NCI-H1417 (cell line): ENCODE measurements at places on chromosomes 6 and 20.

- DNase-seq = no peak
Observed at GRCh38 chr6:170049641-170050561, 241.0 kb downstream of the DLL1 start.

DNA sequence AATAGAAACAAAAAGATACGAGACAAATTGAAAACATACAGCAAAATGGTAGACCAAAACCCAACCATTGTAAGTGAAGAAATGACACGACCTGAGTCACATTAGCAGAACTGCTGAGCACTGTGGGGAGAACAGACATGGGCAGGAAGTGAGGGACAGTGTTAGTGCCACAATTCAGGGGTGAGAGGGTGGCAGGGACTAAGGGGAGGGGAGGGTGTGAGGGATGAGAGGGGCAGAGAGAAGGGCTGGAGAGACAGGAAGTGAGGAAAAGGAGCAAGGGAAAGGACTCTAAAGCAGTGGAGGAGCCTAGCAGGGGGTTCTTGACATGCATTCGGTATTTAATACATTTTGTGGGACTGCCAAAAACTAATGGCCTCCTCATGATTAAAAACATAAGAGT is 45.0 kb upstream of the TRIM26 start:
- DNase-seq = no peak

DNA sequence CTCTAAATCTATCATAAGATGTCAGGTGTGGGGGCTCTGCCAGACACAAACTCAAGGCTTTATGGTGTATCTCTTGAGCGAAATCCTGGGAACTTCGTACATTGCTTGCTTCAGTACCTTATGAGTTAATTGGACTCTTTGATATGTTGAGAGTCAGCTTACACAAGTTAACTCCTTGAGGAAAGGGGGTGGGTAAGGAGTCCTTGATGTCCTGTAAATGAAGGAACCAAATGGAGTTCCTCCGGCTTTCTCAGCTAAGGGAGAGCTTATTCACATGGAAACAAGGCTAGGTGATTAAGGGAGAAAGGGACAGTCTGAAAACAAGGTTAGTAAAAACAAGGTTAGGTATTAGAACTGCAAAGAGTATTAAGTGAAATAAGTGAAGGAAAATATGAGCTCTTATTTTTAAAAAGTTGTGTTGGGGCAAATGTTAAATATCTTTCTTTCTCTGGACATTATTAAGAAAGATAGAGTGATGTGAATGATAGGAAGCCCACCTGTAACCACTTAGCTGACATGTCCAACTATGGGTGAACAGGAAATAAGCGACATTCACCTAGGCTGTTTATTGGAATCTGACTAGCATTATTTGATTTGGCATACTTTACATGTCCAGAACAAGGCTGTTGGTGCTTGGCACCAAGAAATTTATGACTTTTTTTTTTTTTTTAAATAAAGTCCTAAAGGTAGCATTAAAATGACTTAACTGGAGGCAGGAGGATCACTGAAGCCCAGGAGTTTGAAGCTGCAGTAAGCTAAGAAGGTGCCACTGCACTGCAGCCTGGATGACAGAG is 26.5 kb downstream of the GTF2H5 start:
- DNase-seq = no peak

DNA sequence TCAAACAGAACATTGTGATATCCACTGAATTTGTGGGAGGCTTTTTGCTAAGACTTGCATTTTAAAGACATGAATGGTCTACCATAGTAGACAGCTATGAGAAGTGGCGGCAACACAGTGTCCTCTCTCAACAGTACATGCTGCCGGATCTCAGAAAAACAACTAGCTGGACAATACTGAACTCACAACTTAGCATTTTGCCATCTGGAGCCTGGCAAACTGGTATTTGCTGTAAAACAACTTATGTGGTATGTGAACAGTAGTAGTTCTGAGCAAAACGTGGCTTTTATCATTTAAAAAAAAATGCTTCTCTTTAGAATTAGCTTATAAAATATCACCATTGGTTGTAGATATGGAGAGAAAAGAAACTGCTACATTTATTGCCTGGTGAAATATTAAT is 3.3 kb upstream of the PXDC1 start:
- no peak for DNase-seq

- DNase-seq = peak; percentile 4
Observed at GRCh38 chr6:10014557-10014956, 400.3 kb downstream of the TFAP2A start.

- no peak for DNase-seq
Observed at GRCh38 chr20:4894981-4895381, 106.3 kb downstream of the SLC23A2 start.

- no peak for DNase-seq
Observed at GRCh38 chr20:59837623-59838394, 95.6 kb downstream of the SYCP2 start.

DNA sequence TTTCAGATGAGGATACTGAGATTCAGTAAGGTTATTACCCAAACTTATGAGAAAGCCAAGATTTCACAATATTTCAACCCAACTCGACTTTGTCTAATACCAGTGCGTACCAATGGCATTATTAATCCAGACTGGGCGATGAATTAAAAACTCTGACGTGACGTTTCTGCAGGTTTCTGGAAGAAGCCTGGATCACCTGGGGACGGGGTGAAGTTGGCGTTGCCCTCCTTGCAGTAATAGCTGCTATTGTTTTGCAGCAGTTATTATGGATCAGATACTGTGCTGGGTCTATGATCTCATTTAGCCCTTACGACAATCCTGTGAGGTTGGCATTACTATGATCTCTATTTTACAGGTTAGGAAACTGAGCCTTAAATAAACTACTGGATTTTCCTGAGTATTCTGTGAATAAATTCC is 569 bp upstream of the CDC5L start:
- no peak for DNase-seq

GRCh38 chr6:121596441-121596840 is 161.0 kb downstream of the GJA1 start:
- no peak for DNase-seq

DNA sequence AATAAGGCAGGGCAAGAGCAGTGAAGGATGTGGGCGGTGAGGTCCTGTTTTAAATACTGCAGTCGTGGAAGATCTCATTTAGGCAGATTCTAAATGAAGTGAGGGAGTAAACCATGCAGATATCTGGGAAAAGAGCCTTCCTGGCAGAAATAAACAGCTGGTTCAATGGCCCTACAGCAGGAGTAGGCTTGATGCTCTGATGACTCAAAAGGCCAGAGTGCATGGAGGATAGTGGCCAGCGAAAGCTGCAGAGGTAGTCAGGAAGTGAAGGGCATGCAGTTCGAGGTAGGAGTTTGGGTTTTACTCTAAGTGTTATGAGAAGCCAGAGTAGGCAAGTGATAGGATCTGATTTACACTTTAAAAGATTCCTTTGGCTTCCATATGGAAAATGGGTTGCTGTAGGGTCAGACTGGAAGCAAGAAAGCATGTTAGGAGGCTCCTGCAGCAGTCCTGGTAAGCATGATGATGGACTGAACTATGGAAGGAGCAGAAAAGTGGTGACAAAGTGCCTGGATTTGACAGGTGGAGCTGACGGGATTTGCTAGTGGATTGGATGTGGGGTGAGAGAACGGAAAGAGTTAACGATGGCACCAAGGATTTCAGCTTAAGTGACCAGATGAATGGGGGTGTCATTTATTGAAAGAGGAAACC is 150.0 kb downstream of the GJA10 start:
- DNase-seq = no peak

GRCh38 chr6:75800708-75801505 is 51.9 kb downstream of the MYO6 start:
- no peak for DNase-seq

GRCh38 chr6:63272397-63272796 is 47.4 kb downstream of the LGSN start:
- DNase-seq = no peak

DNA sequence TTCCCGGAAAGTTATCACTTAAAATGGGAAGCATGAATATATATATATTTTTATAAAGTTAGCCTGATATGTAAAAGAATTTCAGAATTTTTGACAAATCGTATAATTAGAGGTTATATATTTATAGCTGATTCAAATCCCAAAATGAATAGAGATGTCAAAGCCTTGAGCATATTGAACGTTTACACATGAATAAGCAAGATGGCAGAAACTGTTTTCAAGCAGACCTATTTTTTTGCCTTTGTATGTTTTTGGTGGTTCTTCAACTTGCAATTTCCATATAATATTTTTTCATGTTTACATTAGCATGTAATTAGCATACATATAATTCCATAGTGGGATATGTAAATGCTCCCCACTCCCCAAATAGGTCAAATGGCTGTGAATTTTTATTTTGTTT is 189.9 kb downstream of the PRL start:
- DNase-seq = no peak

- DNase-seq = no peak
Observed at GRCh38 chr6:51105357-51105756, 286.7 kb downstream of the TFAP2B start.

DNA sequence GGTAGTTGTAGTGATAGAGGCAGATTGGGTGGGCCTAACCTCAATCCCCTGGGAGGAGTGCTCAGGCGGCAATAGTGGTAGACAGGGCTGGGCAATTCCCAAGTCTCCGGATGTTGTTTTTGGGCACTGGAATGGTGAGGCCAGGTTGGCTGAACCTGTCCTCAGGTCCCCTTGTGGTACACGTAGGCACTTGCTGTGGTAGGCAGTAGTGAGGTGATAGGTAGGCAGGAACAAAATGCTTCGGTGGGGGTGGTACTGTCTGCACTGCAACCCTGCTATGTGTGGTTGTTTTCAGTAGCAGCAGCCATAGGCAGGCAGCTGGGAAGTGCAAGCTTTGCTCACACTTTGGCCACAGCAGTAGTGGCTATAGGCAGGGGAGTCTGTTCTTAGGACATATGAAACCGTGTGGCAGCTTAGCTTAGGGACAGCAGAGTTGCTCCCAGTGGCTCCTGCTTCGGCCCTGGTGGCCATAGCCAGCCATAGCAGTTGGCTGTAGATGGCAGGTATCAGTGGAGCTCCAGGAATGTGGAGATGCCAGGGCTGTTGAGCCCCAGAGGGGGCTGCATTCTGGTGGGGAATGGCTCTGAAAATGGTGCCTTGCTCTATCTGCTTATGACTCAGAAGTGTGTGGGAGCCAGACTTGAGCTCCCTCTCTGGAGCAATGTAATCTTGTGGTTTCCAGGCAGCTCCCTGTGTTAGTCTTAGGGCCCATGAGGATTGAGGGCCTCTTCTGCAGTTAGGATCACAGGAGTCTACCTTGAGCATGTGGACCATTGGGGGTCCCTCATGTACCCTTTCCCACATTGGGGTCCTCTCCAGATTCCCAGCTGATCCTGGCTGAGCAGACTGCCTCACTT is 241.8 kb upstream of the BMP2 start:
- DNase-seq = no peak

GRCh38 chr20:62955519-62956386 is 3.2 kb downstream of the SLC17A9 start:
- peak; percentile 18 for DNase-seq

- DNase-seq = no peak
Observed at GRCh38 chr6:133817460-133818047, 71.4 kb upstream of the TCF21 start.

DNA sequence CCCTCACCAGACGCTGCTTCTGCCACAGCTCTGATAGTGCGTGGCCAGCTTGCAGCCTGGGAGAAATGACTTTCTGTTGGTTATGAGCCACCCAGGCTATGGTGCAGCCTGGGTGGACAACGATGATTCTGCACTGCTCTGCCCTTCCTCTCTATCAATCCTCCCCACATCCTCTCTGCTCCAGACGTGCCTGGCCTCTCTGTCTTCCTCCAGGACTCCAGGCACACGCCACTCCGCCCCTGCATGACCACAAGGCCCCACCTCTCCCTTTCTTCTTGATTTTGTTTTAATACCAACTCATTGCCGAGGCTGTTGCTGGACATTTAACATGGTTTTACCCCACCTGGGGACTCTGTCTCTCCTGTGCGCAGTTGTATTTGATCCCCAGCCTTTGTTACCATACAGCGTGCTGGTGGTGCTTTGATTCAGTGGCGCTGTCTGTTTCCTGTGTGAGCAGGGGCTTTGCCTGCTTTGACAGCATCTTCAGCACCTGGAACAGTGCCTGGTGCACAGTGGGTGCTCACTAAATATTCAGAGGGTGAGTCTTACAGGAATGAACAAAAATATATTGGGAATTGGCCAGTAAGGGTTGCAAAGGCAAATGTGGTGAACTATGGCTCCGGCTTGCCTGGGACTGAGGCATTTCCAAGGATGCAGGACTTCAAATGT is 280.9 kb downstream of the CDH26 start:
- DNase-seq = no peak
